Erythroblast (primary cell): ENCODE measurements at places on chromosomes 1 and 21.

- DNase-seq: no peak
Measured at GRCh38 chr1:115744646-115745275, 23.8 kb downstream of the CASQ2 start.

GRCh38 chr1:234748066-234748465, 138.1 kb upstream of the IRF2BP2 start:
- no peak for DNase-seq

DNA sequence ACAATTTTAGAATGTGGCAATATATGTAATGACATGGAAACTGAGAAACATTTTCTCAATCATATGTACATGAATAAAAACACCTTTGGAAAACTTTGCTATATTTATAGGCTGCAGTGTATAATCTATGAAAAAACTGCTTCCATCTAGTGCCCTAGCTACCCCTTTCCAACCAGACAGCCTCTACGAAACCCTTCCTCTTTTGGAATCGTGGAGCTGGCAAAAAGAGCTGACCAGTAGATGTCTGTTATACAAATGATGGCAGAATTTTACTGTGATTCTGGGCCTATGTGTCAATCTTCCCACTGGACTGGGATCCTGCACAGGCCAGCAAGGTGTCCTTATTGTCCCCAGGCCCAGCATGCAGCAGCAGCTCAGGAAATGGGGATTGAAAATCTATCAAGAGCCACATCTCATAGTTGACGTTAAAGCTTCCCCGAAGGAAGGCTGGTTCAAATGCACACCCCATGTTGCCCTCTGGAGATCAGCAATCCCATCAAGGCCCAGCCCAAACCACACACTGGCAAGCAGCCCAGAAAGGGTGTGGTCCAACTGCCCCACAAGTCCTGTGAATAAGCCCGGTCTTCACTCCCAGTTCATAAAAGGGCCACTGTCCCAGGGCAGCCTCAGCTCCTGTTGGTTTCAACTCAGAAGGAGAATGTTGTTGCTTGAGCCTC, 8.8 kb upstream of the FAM20B start:
- peak; percentile 97 for DNase-seq

GRCh38 chr1:20367116-20367585, 76.5 kb downstream of the VWA5B1 start:
- no peak for DNase-seq

DNA sequence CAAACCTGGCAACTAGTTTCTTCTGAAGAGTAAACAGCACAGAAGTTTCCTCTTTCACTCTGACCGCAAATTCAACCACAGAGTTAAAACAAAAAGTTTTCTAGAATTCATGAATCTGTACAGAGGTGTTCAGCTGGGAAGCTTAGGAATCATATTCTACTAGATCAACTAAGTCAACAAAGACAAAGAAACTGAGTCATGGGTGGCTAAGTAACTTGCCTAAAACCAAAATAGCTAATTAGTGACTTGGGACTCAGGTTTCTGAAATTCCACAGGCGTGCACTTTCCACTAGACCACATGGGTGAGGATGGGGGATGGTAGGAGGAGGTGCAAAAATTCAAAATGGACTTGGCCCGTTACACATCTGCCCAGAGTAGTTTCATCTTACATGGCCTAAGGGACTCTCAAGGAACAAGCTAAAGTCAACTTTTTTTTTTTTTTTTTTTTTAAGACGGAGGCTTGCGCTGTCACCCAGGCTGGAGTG, 25.8 kb downstream of the PTPN14 start:
- no peak for DNase-seq

GRCh38 chr1:193120604-193121166, 1.1 kb upstream of the CDC73 start:
- no peak for DNase-seq

DNA sequence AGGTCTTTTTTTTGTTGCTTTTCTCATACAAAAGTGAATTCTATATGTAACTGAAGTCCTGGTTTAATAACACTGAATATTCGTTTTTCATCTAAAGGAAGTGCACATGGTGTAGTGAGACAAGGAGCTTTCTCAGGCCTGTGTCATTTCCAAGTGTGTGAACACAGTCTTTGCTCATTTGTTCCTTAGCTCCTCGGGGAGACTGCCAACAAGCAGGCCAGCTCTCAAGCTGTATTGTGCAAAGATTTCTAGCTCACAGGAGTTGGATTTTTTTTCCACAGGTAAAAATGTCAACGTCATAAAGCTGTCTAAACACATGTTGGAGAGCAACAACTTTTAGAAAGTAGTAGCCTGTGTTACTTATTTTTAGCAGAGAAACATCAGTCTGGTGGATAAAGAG, 87.8 kb upstream of the S1PR1 start:
- DNase-seq: no peak

DNA sequence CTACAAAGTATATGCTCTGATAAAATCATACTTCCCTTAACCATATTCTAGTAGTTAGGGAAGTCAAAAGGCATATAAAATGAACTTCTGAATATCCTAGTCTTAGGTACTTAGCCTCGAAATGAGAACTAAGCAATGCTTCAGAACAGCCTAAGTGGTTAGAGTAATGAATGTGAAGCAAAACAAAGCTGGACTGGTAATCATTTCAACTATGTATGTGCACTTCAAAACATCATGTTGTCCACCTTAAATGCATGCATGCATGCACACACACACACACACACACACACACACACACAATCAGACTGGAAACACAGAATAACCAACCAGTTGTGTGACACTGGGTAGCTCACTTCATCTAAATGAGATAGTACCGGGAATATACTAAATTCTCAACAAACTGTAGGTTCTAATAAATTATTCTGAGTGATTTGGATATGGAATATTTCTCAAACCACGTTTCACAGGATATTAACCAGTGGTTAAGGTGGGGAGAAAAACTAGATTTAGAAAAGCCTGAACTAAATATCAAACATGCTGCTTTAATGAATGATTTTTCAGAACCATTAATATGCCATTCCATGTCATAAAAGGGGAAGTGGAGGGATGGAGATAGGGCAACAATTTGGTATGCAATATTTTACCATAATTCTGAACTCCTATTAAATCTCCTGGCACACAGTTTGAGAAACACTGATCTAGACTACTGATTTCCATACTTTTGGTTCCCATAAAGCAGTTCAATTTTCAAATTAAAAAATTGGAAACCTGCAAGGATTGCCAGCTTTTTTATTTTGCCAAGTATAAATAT, 19.5 kb downstream of the RNF115 start:
- DNase-seq: no peak

GRCh38 chr1:92803140-92803887, 18.4 kb upstream of the EVI5 start:
- no peak for DNase-seq

GRCh38 chr1:234771642-234772344, 161.8 kb upstream of the IRF2BP2 start:
- peak; percentile 67 for DNase-seq

DNA sequence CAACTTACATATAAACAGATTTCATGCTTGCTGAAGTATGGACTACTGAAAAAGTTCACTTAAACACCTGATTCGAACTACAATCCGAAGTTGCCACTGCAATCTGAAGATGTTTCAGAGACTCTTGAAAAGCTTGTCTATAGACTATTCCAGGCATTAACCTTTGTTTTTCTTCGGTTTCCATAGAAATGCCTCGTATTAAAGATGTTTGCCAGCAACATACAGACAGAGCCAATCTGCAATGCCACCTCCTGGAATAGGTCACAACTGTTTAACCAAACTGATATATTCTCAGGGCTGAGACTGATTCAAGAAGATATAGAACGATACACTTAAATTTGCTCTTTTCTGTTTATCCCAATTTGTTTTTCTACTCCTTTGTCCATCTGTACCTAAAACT, 28.9 kb upstream of the DMRTB1 start:
- no peak for DNase-seq

GRCh38 chr1:155009742-155010141, 7.1 kb downstream of the ZBTB7B start:
- no peak for DNase-seq

GRCh38 chr1:90713741-90714509, 3.2 kb downstream of the BARHL2 start:
- DNase-seq: no peak
